ENCODE measurements at places on chromosomes 13 and 19.

GRCh38 chr19:45676851-45677263 is 8.8 kb downstream of the GIPR start:
- no peak for DNase-seq

GRCh38 chr13:107289540-107289939 is 721.6 kb upstream of the ARGLU1 start:
- DNase-seq, result no peak

DNA sequence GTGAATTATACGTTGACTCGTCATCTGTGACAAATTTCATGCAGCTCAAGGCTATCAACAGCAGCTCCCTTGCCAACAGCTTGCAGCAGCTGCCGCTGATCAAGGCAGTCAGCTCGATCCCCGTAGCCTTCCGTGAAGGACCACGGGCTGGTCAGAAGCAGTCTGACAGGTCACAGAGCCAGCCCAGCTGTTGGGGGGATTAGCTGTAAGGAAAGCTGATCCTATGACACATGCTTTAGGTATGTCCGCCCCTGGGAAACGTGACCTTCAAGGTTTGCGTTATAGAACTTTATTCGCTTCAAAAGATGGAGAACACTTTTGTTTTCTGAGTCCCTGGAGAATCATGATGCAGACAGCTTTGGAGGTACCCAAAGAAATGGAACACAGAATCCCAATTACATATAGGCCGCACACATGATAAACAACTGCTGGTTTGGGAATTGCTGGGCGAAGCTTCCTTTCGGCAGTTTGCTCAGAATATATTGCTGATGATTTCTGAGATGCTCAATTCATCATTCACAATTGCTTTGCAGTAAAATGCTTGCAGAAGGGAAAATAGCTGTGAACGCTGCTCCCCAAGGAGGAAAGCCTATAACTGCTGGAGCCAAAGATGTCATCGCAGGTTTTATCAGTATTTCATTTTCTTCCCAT is 62.6 kb upstream of the USP29 start:
- DNase-seq, result no peak

DNA sequence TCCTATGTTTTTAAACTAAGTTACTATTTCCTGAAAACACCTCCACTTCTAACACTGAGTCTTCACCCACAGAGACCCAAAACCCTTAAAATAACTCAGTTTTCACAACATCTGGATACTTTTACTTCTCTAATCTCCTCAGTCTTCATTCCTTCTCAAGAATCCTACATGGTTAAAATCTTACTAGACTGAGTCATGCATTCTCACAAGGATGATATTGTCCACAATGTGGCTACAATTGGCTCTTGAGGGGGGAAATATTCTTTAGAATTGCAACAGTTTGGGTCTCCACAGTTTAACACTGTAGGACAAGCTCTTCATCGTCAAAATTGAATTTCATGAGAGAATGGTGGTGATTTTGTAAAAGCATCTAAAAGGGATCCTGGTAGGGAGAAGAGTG is 397.1 kb downstream of the SLITRK5 start:
- no peak for DNase-seq

DNA sequence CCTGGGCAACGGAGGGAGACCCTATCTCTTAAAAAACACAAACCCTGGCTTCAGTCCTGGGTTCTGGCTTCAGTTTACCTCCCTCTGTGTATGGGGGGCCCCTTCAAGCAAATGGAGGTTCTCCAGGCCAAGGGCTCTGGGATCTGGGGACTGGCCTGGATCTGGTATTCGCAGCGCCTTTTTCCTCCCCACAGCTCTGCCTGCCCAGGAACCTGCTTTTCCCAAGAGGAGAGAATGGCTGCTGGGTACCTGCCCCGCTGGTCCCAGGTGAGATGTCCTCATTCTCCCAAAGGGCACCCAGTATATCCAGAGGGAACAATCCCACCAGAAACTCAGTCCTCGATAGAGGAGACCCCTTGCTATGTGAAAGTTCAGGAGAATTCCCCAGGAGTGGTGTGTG is 3.2 kb downstream of the ZNF554 start:
- peak; percentile 61 for DNase-seq

- DNase-seq, result no peak
Observed at GRCh38 chr13:37138169-37138568, 32.7 kb upstream of the CSNK1A1L start.

All from posterior cingulate gyrus (tissue), 11 donors.